Hematopoietic multipotent progenitor cell treated with erythropoietin and hydrocortisone succinate and interleukin-3 and kit ligand, for 4 days (in vitro differentiated cells): ENCODE measurements at places on chromosomes 16 and 17.

DNA sequence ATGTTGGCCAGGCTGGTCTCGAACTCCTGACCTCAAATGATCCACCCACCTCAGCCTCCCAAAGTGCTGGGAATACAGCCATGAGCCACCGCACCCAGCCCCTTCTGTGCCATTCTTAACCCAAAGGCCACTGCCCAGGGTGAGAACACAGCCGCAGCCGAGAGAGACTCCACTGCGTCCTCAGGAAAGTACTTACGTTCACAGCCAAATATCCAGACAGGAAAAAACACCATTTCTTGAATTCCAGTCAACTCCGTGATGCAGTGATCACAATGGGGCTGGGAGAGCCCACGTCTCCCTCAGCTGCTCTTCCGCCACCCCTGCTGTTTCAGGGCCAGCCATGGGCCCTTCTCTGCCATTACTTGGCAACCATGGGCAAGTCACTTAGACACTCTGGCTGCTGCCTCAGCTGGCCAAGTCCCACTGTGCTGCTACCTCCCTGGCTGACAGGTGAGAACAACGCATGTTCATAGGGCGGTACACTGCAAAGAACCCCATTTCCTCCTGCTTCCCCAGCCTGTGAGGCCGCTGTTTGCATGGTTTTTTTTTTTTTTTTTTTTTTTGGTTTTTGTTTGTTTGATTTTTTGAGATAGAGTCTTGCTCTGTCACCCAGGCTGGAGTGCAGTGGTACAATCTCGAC lies 4.3 kb downstream of the CDIP1 start:
- no peak for DNase-seq

- no peak for DNase-seq
These were observed 6.2 kb downstream of the BECN1 start for GRCh38 chr17:42817866-42818265.

DNA sequence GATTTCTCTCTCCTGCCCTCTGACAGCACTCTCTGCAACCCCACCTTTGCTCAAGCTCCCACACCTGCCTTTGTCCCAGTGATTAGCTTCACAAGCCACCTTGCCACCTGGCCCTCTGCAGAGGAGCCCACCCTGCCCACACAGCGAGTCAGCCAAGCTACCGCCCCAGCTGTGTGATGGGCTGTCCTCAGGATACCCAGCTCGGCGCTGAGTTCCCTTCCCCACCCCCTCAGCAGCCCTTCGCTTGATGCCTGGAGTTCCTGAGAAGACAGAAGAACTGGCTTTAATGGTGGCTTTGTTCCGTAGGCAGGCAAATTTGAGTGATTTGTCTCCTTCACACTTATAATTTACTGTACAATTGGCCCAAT lies 266.4 kb downstream of the CBLN1 start:
- no peak for DNase-seq

DNA sequence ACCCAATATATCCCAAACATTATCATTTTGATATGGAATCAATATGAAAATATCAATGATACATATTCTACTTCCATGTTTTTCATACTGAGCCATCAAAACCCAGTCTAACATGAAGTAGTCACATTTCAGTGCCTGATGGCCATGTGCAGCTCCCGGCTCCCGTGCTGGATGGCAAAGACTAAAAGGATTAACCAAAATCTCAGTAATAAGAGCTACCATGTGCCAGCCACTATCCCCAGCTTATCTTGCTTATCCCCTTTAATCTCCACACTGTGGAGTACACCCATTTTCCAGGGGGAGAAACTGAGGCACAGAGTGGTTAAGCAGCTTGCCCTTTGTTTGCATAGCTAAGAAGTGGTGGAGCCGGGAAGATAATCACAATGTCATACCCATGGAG lies 9.2 kb downstream of the CD300LG start:
- no peak for DNase-seq

DNA sequence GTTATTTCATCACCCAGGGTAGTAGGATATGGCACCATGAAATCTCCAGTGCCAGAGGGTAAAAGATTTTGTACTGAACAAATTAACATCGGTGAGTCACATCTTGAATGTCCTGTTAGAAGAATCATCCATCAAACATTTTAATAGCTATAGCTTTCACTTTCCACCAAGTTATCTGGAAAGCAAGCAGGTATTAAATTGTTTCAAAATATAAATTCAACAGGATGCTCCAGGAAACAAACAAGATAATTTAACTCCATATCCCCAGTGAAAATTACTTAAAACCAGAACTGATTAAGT lies 2.4 kb downstream of the VEZF1 start:
- DNase-seq = no peak
